Naive thymus-derived CD8-positive, alpha-beta T cell (primary cell): ENCODE measurements at places on chromosomes 5 and 9. TPM values are rescaled to one million over a fixed set of nuclear protein-coding genes. Genes with fewer than 3 reads are reported as not detected.

- DNase-seq: no peak
- peaks cover 13% of the 10 kb centered on the region for H3K27me3 ChIP-seq
- no peak overlapping the region for H3K27ac ChIP-seq
- peaks cover 2% of the 10 kb centered on the region for H3K36me3 ChIP-seq
- H3K4me1 ChIP-seq: no peaks in the 10 kb centered on the region
Observed at GRCh38 chr9:88753691-88754367, 218.9 kb downstream of the NXNL2 start.

DNA sequence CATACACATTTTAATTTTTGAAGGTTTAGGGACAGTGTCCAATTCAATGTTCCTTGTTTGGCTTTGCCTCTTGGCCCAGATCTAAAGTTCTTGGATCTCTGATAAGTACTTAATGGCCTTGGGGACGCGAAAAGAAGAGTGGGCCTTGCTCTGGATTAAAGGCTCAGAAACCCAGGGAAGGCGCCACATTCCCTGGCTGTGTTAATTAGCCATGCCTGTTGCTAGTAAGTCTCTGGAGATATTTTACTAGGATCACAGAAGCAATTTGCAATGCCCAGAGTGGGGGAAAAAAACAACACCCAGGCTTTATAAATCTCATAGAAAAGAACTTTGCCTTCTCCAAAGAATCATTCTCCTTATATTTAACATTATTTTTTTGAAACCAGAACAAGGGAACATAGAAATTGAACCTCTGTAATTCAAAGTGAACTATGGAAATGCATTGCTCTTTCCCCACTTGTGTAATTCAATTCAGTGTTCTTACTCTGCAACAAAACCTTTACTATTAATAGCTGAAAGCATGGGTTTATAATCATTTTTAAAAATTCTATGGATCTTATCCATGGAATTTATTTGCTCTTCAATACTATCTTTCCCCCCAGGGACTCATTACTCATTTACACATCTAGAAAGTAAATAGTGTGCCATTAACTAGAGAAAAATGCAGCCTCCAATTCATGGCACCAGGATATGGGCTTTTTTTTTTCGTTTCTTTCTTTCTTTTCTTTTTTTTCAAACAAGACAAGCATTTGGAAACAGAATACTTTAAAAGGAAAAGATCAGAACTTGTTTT lies 172.2 kb upstream of the ANKRD55 start:
- H3K4me3 ChIP-seq: no peak overlapping the region
- no peaks in the 10 kb centered on the region for H3K36me3 ChIP-seq
- no peaks in the 10 kb centered on the region for H3K4me1 ChIP-seq
- H3K27ac ChIP-seq: no peak overlapping the region
- DNase-seq: no peak
- H3K27me3 ChIP-seq: no peaks in the 10 kb centered on the region

Gene SLC28A3
- total RNA-seq: not detected

DNA sequence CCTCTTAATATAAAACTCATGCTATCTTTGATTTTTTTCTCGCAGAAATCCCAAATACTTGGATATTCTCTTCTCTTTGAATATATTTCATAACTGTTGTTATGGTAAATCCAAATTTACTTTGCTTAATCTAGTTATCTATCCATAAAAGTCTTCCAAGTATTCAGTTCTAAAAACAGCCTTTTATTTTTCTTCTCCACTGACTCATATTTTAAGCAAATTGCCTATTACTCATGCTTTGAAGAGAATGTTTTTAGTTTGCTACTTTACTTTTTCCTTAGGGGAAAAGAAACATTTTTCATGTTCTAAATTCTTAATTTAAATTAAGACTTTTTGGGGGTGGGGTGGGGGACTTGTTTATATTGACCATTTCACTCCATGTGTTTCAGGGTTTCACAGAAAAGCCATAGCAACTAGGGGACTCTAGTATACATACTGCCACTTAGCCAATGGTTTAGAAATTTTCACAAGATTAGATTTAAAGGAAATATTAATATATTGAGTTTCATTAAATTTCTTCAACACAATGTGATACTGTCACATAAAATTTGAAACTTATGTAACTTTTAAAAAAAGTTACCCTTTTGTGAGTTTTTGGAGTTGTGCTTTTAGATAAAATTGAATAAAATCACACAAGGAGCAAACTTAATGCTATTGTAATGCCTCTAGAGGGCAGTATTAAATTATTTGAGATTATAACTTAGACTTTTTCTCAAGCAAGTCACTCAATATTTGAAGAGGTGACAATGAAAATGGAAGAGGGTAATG lies 545.8 kb upstream of the ARRDC3 start:
- H3K36me3 ChIP-seq: no peaks in the 10 kb centered on the region
- no peak overlapping the region for H3K27ac ChIP-seq
- no peak for DNase-seq
- H3K4me3 ChIP-seq: no peak overlapping the region
- H3K27me3 ChIP-seq: no peaks in the 10 kb centered on the region

Gene FCN1
- 1.1 TPM for total RNA-seq

- no peak overlapping the region for H3K4me3 ChIP-seq
- H3K36me3 ChIP-seq: no peaks in the 10 kb centered on the region
- peaks cover 12% of the 10 kb centered on the region for H3K27me3 ChIP-seq
- H3K4me1 ChIP-seq: no peaks in the 10 kb centered on the region
- DNase-seq: no peak
Observed at GRCh38 chr9:132756214-132756845, 86.1 kb downstream of the GTF3C4 start.

GRCh38 chr5:8997542-8998070 lies 548.3 kb downstream of the SEMA5A start:
- no peaks in the 10 kb centered on the region for H3K4me1 ChIP-seq
- no peaks in the 10 kb centered on the region for H3K36me3 ChIP-seq
- no peak overlapping the region for H3K27ac ChIP-seq
- H3K27me3 ChIP-seq: no peaks in the 10 kb centered on the region

Gene NMRK1
- total RNA-seq: 79.5 TPM

DNA sequence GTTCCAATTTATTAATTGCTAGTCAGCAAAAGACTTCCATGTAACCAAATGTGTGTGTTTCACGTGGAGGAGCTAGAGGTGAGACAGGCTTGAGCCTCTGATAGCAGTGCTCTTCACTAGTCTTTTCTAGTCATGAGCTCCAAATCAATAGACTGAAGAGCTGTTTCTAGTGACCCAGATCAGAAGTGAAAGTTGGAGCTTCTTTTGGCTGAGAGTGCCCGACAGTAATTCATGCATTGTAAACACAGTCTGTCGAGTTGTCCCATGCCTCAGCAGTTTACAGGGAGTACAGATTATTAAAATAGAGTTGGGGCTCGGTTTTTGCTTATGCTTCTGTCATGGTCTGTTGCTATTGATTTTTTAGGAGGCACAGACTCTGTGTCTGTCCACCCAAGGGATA lies 793.1 kb downstream of the DTWD2 start:
- no peak overlapping the region for H3K27ac ChIP-seq
- H3K36me3 ChIP-seq: no peaks in the 10 kb centered on the region
- H3K4me1 ChIP-seq: no peaks in the 10 kb centered on the region
- H3K27me3 ChIP-seq: no peaks in the 10 kb centered on the region
- no peak for DNase-seq

DNA sequence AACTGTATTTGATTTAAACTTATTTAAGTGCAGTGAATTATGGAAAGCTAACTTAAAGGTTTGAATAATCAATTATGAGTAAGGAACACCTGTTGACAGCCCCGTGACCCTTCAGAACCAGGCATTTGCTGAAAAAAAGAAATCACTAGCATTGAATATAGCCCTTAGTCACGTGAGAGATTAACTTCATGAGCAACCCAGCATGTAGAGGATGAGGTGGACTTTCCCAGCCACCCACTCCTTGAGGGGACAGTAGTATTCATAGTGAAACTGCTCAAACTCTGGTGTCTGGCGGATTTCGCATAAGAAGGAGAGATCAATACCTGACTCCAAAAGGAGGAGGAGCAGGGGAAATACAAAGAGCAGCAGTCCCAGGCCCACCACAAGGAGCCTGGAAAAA lies 184.8 kb upstream of the RASEF start:
- no peak overlapping the region for H3K4me3 ChIP-seq
- H3K27me3 ChIP-seq: no peaks in the 10 kb centered on the region
- peaks cover 21% of the 10 kb centered on the region for H3K36me3 ChIP-seq
- H3K4me1 ChIP-seq: no peaks in the 10 kb centered on the region

- no peak for DNase-seq
- peak overlapping the region; percentile 16 for H3K4me3 ChIP-seq
- peaks cover 3% of the 10 kb centered on the region for H3K27me3 ChIP-seq
- H3K4me1 ChIP-seq: peaks cover 11% of the 10 kb centered on the region
- peak overlapping the region; percentile 51 for H3K27ac ChIP-seq
Observed at GRCh38 chr9:16258708-16259107, 611.8 kb downstream of the BNC2 start.

- no peak overlapping the region for H3K27ac ChIP-seq
- no peak overlapping the region for H3K4me3 ChIP-seq
- no peaks in the 10 kb centered on the region for H3K27me3 ChIP-seq
- DNase-seq: no peak
- no peaks in the 10 kb centered on the region for H3K36me3 ChIP-seq
- no peaks in the 10 kb centered on the region for H3K4me1 ChIP-seq
Observed at GRCh38 chr5:104400941-104401340, 838.4 kb upstream of the NUDT12 start.
